ENCODE measurements at places on chromosomes 16 and 17.

GRCh38 chr17:74430706-74431567 is 951 bp upstream of the GPRC5C start:
- no peak for DNase-seq

DNA sequence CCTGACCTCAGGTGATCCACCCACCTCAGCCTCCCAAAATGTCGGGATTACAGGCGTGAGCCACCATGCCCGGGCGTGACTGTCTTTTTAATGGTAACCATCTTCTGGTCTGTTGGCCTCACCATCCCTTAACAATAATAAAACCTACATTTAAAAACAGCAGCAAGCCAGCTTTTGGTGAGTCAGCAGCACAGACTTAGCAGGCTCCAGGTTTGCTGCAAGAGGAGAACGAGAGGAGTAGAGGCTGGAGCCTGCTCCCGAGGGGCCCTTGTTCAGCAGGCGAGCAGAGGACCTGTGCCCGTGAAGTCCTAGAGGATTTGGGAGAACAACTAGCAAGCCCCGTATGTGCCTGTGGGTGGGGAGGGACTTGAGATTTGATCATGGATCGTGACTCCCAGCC is 35.7 kb downstream of the MYH13 start:
- DNase-seq: no peak

- DNase-seq: no peak
Observed at GRCh38 chr16:28858421-28858820, 5.2 kb upstream of the SH2B1 start.

- DNase-seq: no peak
Observed at GRCh38 chr17:7705269-7706255, 560 bp downstream of the EFNB3 start.

DNA sequence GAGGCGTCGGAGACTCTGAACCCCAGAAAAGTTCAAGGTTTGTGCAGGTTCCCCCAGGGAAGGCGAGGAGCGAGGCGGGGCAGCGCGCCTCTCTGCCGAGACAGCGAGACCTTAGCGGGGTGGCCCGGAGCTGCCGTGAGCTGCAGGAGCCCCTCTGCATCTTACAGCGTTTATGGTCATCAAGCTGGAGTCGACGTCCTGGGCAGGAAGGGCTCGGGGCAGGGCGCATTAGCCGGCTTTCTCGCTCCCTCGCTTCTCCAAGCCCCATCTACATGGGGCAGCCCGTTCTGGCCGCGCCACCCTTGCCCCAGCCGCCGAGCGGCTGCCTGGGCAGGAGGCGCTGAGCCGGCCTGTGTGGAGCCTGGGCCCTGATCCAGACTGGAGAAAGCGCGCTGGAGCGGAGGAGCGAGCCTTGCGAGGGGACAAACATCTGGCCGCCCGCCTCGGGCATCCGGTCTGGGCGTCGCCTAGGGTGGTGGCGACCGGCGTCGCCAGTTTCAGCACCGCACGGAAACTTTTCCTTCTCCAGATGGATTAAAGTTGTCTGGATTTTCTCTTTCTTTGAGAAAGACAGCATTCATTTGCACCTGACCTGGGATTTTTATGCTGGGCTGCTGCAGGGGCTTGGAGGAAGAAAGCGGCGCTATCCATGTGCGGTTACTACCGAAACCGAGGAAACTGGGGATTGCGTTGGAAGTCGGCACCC is 750 bp downstream of the TMEM132E start:
- DNase-seq: no peak

GRCh38 chr16:57089406-57089805 is 3.0 kb upstream of the CPNE2 start:
- DNase-seq: no peak

GRCh38 chr16:57413301-57413730 is 8.7 kb downstream of the CCL17 start:
- no peak for DNase-seq

- no peak for DNase-seq
Observed at GRCh38 chr17:58918884-58919283, 163.2 kb downstream of the PPM1E start.
